ENCODE measurements at places on chromosomes 11 and 22.

DNA sequence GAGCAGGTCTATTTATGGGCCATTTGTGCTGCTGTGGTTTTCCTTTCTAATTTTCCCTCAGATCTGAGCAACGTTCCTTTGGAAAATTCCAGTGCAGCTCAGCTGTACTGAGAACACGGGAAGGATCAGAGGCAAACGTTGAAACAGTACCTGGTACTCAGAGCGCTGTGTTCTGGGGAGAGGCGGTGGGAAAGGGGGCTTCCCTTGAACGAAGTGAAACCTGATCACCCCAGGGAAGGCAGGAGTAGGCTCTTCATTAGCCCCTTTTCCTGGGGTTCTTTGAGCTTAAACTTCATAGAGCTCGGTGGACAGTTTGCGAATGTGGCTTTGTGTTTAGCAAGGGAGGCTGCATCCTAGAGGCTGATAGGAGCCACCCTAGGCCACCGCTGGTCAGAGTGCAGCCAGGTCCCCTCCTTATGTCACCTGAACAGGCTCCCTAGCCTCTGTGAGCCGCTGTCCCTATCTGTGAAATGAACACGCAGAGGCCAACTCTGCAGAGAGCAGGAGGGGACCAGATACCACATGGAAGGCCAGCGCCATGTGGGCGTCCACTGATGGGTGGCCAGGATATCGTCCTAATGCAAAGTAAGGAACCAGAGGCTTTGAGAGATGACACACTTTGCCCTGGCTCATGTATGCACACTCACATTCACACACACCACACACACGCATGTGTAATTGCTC, 1464.8 kb downstream of the BRD1 start:
- no peak for DNase-seq
- H3K4me3 ChIP-seq, result no peak overlapping the region
- H3K36me3 ChIP-seq, result no peaks in the 10 kb centered on the region

DNA sequence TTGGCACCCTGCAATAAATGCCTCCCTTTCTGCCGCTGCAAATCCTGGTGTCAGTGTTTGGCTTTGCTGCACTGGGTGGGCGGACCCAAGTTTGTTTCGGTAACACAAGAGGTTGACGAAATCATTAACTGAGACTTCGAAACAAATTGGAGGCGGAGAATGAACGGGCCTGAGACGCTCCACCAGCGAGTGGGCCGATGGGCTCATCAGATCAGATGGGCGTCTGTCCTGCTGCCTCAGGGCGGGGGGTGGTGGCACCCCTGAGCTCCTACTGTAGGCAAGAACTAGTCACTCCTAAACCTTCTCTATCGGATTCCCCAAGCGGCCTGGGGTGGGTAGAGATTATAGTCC, 918 bp upstream of the CAPN5 start:
- no peak for DNase-seq
- no peaks in the 10 kb centered on the region for H3K36me3 ChIP-seq
- peaks cover 4% of the 10 kb centered on the region for H3K4me1 ChIP-seq
- H3K27me3 ChIP-seq, result no peaks in the 10 kb centered on the region
- peak overlapping the region; percentile 71 for H3K4me3 ChIP-seq

- no peak for DNase-seq
- H3K4me1 ChIP-seq, result no peaks in the 10 kb centered on the region
- no peaks in the 10 kb centered on the region for H3K27me3 ChIP-seq
- H3K27ac ChIP-seq, result no peak overlapping the region
These were observed 6.5 kb downstream of the C11orf16 start for GRCh38 chr11:8926236-8926635.

- no peaks in the 10 kb centered on the region for H3K27me3 ChIP-seq
- DNase-seq, result no peak
- no peak overlapping the region for H3K4me3 ChIP-seq
- no peak overlapping the region for H3K27ac ChIP-seq
These were observed 160.0 kb upstream of the TRPC6 start for GRCh38 chr11:101743828-101744227.

- H3K27ac ChIP-seq, result no peak overlapping the region
- H3K27me3 ChIP-seq, result peaks cover 3% of the 10 kb centered on the region
- no peak for DNase-seq
- H3K4me1 ChIP-seq, result no peaks in the 10 kb centered on the region
These were observed 30.9 kb downstream of the INSC start for GRCh38 chr11:15145615-15146014.

Measured in activated CD4-positive, alpha-beta memory T cell treated with anti-CD3 and anti-CD28 coated beads for 36 hours (primary cell).